ENCODE measurements at places on chromosomes 2 and 18.

GRCh38 chr2:41460661-41461060, 587.2 kb upstream of the PKDCC start:
- DNase-seq, result no peak

DNA sequence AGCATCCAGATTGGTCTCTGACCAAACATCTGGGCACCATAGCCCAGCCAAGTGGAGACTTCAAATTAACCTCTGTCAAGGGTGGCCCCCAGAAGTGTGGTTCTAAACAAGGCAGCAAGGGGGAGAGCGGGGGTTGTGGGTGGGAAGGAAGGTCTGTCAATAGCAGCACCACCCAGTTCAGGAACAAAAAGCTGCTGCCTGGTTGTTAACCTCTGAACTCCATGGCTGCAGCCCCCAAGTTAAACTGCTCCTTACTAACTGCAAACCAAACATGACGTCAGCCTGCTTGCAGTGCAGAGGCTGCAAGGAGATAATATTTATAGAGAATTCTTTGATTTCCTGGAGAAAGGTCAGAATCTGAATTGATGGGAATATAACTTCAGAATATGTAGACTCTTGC, 76.5 kb downstream of the ARL4C start:
- no peak for DNase-seq

GRCh38 chr2:153532140-153532539, 53.6 kb upstream of the RPRM start:
- no peak for DNase-seq

DNA sequence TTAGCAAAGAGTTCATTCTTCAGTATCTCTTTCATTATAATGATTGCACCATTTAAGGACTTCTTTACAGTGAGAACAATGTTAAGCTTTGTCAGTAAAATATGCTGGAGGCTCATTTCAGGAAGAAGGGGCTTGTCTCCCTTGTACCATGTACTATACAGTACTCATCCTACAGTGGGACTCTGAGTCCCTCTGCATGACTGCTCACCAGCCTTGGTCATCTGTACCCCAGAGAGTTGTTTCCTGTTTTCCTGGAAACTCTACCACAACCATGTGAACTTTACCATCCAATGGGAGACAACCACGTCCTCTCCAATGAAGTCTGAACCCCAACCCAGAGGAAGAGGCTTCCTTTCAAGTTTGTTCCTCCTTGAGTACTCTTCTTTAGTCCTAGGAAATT, 1171.1 kb upstream of the CRIM1 start:
- DNase-seq, result no peak

DNA sequence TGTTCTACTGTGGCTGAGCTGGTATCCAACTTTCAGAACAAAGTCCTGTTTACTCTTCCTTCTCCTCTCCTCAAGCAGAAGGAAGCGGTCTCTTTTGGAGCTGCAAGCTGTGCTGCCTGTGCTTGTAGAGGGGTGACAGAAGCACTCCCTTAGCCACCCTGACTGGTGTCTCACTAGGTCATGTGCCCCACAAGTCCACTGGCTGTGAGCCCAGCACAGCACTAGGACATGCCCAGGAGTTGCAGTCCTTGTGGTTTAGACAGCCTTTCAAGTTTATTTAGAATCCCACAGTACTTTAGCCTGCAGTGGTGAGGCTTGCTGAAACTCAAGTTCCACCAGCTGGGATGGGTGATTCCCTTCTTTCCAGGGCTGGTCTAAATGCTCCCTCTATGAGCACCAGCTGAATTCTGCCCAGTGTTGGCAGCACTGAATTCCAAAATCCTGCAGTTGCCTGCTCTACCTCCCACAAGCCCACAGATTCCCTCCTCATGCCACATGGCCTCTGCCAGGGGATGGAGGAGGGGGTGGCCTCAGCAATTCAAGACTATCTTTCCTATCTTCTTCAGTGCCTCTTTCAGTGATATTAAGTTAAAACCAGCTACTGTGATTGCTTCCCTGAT, 61.2 kb downstream of the CCDC85A start:
- no peak for DNase-seq

- no peak for DNase-seq
Observed at GRCh38 chr18:13201292-13201691, 17.3 kb upstream of the LDLRAD4 start.

- DNase-seq, result no peak
Observed at GRCh38 chr2:168198476-168199207, 48.8 kb downstream of the STK39 start.

DNA sequence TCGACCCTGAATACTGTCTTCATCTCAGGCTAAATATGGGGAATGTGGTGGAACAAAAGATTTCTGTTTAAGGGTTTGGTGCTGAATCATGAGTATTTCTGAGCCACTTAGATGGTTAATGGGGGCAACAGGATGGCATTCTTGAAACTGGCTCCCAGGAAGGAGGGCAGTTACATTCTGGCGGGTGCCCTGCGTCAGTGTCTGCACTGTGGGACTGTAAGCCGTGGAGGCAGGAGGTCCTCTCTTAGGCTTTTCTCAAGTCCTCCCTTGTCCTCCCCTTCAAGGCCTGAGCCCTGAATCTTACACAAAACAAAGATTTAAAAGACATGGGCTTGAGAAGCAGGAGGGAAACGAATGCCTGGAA, 45.7 kb downstream of the PSD4 start:
- DNase-seq, result no peak

GRCh38 chr2:46072101-46072820, 224.9 kb upstream of the EPAS1 start:
- peak; percentile 76 for DNase-seq

- DNase-seq, result no peak
Observed at GRCh38 chr2:210370562-210370961, 55.6 kb upstream of the MYL1 start.

- DNase-seq, result no peak
Observed at GRCh38 chr2:148593421-148593820, 51.1 kb upstream of the EPC2 start.

DNA sequence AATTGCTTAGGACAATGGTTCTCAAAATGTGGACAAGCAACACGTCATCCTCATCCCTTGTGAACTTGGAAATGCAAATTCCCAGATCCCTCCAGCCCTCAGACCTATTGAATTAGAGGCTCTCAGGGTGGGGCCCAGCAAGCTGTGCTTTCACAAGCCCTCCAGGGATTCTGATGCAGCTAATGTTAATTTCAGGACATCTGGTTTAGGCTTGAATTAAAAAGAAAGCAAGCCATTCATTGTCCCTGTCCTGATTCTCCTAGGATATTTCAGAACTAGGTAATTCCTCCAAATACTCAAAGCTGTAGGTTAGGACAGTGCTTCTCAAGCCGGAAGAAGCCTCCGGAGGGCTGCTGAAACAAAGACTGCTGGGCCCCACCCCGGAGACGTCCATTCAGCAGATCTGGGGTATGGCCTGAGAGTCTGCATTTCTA, 26.0 kb upstream of the GLI2 start:
- no peak for DNase-seq

Measured in eye (tissue), 1 donor.